AG08396 (cell line): ENCODE measurements at places on chromosomes 13 and 19.

GRCh38 chr13:41765813-41766212, 195.1 kb downstream of the VWA8 start:
- no peak for DNase-seq

- no peak for DNase-seq
Observed at GRCh38 chr13:110726726-110727125, 13.2 kb downstream of the ING1 start.

DNA sequence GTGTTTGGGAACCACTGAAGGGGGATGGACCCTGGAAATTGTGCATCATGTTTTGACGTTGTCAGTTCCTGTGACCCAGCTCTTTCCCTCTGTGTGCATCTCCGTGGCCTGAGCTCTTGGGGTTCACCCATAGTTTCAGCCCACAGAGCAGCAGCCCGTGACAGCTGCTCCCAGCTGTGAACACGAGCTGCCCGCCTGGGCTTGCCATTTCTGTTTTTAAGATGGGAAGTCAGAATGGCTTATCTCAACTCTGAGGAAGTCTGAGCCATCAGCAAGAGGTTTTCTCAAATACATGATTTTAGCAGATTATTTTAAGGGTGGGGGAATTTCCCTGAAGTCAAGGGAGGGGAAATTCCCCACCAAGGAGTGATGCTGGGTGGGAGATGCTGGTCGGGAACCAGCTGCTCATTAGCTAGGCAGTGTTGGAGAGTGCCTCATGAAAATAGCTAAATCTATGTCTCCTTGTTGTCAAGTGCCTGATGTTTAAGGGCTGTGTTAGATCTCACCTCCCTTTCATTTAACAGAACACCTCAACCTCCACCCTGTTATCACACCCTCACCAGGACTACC, 34.8 kb upstream of the C1QTNF9 start:
- no peak for DNase-seq

GRCh38 chr19:1560286-1560882, 7.7 kb downstream of the MEX3D start:
- no peak for DNase-seq

DNA sequence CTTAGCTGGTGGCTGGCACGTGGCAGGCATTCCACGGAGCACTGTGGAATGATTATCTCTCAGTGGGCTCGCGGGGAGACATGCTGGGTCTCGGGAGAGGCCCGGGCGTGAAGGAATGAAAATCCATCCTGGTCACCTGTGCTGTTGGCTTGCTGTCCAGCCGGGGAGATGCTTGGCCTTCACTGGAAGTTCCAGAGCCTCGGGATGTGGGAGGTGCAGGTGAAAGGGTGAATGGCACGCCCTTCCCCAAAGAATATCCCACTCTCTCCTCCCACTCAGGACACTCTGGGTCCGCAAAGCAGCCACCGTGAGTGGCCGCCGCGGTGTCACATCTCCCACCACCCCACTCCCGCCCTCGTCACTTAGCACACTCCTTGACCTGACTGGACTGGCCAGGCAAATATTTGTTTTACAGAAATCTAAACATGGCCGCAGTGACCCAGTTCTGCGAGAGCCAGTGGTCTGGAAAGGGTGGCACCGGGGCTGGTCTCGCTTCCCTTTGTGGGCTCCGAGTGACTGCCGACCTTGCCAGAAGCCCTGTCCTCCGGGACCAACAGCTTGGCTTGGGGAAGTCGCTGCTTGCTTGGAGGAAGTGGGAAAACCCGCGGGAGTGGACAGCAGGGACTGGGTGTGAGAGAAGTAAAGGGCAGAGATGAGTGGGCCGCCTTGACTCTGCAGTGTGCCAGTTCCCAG, 8.0 kb downstream of the DPP9 start:
- no peak for DNase-seq

- no peak for DNase-seq
Observed at GRCh38 chr19:11506101-11506555, 489 bp upstream of the ZNF653 start.

DNA sequence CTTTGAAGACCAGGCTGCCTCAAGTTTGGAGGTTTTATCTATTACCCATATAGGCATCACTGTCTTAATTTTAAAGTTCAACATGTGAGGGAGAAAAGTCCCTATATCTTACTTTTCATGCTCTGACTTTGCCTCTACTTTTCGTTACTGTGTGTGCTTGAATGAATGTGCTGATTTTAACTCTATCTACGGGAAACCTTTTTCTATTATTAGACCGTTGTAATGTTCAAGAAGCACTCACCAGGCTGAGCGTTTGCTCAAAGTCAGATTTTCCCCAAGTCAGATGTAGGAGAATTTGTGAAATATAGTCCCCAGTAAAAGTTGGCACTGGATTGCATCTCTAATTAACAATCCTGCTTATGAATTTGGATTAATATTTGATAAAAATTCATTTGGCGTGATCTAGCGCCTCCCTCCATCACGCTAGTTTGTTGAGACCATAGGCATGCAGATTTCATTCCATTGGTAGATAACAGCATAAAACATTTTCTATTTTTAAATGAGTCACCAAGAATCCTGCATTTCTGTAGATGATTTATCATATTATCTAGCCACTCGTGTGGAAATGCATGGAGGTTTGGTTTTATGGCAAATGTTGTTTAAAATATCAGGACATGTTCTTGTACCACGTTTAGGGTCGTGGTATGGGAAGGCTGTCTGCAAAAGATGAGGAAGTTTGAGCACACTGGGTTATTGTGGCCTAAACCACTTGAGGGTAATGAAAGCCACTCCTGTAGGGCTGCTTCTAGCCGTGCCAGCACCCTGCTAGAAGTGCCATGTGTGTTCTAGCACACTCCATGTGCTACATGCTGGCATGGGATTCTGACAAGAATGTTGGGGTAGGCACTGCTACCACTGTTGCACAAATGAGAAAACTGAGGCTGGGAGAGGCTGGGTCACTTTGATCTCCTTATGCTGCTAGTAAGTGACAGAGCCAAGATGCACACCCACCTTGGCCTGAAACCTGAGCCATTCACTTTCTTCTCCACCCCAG, 179.4 kb downstream of the FGF9 start:
- DNase-seq: no peak

- no peak for DNase-seq
Observed at GRCh38 chr13:80010286-80010831, 330.6 kb downstream of the SPRY2 start.

DNA sequence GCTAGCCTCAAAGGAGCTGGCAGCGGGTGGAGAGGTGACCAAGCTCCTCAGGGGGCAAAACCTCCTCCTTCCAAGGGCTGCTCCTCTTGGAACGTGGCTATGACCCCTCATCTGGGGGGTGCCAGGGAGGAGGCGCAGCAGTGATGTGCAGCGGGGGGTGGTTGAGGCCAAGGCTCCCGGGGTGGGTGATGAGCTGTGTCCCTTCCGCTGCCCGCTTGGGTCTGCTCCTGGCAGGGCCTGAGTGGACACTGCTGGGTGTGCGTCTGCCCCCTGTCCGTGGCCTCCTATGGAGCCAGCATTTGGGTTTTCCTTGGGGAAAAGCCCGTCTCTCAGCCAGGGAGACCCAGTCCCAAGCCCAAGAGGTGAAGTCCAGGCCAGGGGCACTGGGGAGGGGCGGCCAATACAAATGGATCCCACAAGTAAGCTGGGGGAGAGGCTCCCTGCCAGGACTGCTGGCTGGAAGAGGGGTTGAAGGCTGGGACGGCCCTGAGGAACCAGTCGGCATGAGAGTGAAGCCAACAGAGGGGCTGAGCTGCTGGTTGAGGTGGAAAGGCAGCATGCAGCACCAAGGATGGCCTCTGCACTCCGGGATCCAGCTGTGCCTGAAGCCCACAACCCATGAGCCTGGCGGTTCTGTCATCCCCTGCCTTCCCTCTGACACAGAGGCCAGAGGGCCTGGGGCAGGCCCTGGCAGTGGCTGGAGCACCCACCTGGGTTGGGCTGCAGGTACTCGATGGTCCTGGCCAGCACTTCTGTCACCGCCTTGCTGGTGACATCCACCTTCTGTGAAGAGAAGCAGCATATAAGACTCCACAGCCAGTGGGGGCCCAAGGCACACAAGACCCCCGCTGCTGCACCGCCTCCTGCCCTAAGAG, 22.7 kb downstream of the MPND start:
- peak; percentile 5 for DNase-seq

DNA sequence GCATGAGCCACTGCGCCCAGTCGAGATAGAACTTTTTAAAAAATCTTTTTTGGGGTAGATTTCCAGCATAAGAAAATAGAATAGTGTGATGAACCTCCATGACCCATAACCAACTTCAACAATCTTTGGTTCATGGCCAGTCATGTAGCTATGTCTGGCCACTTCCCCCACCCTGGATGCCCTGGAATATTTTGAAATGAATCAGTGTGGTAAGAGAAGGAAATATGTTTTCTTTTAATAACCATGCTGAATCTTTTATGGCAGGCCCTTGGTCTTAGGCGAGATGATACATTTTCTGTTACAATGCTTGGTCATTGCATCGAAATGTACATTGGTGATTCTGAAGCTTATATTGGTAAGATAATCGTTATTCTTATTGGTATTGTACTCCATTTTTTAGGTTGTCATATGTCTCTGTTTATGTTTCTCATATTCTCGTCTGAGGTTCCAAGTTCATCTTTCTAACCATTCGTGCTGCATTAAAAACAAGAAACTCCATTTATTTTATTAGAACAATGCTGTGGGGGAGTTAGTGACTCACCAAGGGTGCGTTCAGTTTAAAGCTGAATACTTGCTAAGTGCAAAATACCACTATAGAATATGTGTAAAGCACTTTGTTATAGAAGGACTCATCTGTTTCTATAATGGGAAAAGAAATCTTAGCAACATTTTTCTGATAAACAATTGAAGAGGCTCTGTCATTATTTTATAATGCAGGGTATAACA, 16.4 kb upstream of the UPF3A start:
- DNase-seq: peak; percentile 29

- no peak for DNase-seq
Observed at GRCh38 chr13:66492479-66492878, 737.7 kb downstream of the PCDH9 start.

GRCh38 chr13:46289260-46289955, 77.7 kb downstream of the LRRC63 start:
- DNase-seq: no peak

DNA sequence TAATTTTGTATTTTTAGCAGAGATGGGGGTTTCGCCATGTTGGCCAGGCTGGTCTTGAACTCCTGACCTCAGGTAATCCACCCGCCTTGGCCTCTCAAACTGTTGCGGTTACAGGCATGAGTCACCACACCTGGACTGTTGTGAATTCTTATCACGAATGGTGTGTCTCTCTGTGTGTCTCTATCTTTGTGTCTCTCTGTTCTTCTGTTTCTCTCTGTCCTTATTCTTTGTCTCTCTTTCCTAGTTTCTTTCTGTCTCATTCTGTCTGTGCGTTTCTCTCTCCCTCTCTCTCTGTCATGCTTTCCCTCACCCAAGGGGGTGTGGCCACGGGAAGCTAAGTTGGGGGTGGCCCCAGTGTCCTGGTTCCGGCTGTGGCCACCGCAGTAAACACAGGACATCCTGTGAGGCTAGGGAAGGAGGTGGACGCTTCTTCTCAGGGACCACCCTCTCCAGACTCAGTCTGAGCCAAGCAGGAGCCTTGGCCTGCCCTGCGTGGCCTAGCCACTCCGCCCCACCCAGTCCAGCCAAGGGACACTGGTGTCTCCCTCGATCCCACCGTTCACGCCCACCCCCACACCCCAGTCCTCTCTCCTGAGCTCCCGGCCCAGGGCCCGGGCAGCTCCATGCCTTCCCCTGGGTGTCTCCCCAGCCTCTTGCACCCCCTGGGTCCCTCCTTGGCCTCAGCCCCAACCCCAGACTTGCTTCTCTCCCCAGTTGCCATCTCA, 3.9 kb upstream of the PRX start:
- DNase-seq: peak; percentile 37

DNA sequence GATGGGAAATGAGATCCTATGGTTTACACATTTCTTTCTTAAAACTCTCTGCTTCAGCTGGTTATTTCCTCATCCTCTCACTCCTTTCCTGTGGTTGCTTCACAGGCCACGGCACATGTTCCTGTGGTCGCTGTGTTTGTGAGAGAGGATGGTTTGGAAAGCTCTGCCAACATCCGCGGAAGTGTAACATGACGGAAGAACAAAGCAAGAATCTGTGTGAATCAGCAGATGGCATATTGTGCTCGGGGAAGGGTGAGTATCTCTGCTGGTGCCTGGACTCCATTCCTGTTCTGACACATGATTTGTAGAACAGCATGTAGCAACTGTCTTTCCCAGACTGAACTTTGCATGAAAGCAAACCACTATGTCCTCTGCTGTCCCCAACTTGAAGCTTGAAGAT, 254.2 kb downstream of the ITGBL1 start:
- DNase-seq: peak; percentile 81

GRCh38 chr13:98390086-98390715, 186.7 kb downstream of the STK24 start:
- DNase-seq: no peak

- DNase-seq: no peak
Observed at GRCh38 chr19:2050349-2050990, 574 bp downstream of the MKNK2 start.

- DNase-seq: no peak
Observed at GRCh38 chr19:4638317-4638716, 999 bp upstream of the TNFAIP8L1 start.

DNA sequence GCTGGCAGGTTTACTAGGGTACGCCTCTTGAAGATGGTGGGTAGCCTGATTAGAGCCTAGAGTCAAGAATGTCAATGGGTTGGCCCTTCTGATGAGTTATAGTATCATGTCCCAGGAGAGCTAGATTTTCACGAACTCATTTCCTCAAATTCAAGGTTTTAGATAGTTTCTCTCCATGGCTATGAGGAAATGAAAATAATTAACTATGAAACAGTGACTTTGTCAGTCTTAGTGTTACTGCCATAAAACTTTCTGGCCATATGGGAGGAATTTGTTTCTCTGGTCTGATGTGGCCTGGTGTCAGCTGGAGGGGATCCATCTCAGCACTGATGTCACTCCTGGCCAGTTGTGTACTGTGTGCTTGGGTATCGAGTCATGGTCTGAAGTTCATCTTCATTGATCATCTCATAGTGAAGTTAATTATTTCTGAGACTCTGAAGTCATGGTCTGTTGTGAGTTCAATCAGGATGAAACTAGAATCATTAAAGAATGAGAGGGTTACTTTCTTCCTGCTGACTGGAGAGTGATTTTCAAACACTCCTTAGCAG, 49.4 kb upstream of the TNFSF11 start:
- no peak for DNase-seq

DNA sequence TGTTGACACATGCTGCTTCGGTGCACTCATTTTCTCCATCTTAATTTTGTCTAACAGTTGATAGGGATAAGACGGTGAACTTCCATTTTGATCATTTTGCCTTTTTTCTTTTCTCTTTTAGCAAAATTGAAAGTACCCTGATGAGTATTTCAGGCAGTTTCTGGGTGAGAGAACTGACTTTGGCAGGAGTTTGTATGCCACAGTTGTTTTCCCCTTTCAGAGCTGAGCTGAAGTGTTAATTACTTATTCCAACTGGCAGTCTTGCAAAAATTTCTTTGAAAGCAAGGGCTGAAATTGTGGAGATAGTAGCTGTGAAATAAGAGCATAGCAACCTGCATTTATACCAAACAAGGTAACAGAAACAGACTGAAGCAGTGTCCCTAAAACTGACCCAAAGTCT, 180.2 kb downstream of the SLITRK5 start:
- DNase-seq: no peak
